Glomerular endothelial cell (primary cell): ENCODE measurements at places on chromosomes 1 and 21. TPM values are rescaled to one million over a fixed set of nuclear protein-coding genes. Genes with fewer than 3 reads are reported as not detected.
A peak's percentile ranks its signal among the peaks of the same experiment; 100 is the strongest.

GRCh38 chr21:45252448-45252925, 35.2 kb downstream of the POFUT2 start:
- no peak for DNase-seq

Gene KRTAP25-1
- not detected in 2 replicates for total RNA-seq

Gene SYNJ1
- total RNA-seq: 9.2 and 16.0 TPM in 2 replicates

DNA sequence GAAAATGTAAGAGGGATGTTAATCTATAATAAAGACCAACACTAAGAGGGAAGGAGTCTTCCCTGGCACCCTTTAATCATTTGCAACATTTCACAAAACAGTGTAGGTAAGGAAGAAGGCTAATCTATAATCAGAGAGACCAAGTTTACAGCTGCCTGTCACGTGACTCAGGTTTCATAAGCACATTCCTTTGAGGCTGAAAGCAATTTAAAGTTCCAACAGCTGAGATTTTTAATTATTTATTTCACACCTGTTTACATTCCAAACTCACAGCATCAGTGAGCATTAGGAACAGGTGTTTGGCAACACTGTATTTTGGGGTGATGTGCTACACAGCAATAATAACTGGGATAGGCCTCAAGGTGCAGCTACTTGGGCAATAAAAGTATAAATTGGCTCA, 75.7 kb upstream of the PGBD5 start:
- no peak for DNase-seq

- DNase-seq: no peak
Observed at GRCh38 chr1:36523850-36524249, 41.1 kb upstream of the CSF3R start.

GRCh38 chr1:54325703-54326461, 80.3 kb downstream of the SSBP3 start:
- no peak for DNase-seq

DNA sequence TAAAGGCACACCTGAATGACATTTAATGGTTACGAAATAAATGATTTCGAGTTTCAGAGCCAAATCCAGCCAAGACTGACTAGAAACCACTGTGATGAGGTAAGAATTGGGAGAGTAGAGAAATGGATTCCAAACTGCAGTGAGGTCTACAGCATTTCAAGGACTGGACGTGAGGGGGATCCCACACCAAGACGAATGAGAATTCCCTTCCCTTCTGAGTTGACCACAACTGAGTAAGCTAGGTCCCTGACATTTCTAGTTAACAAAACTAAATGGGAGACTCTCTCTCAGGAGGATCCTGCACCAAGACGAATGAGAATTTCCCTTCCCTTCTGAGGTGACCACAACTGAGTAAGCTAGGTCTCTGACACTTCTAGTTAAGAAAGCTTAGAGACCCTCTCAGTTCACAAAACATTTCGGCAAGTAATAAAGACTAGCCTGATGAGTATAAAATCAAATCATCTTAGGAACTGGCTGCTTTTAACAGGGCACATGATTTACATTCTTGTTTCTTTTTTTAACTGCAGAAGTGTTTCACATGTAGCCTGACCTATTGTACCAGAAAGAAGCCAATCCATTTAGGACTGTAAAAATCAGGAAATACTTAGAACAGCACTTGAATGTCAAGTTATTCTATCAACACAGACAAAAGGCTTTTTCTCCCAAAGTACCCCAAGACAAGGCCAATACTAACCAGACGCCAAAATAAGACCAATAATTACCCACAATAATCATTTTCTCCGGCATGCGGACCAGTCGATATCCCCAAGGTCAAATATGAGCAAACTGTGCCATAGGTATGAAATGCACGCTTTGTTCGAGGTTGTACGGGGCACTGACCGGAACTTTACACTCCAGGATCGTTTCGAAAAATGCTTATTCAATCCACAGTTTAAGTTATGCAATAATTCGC, 1.4 kb upstream of the SPATA1 start:
- peak; percentile 7 for DNase-seq

DNA sequence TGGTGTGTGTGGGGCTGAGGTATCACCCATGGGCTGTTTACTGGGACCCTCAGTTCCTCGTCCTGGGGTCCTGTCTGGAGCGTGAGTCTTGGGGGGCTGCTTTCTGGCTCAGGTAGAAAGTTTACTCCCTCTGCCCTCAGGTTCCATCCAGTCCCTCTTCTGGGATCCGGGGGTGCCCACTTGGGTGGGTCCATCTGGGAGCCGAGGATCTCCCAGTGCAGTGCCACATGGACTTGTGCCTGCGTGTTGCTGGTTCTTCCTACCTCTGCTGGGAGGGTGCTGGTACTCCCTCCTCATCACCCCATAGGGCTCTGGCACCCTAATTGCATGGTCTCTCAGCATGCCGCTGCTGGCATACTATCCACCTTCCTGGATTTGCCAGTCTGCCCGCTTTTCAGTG, 14.0 kb downstream of the SNAP47 start:
- DNase-seq: no peak

DNA sequence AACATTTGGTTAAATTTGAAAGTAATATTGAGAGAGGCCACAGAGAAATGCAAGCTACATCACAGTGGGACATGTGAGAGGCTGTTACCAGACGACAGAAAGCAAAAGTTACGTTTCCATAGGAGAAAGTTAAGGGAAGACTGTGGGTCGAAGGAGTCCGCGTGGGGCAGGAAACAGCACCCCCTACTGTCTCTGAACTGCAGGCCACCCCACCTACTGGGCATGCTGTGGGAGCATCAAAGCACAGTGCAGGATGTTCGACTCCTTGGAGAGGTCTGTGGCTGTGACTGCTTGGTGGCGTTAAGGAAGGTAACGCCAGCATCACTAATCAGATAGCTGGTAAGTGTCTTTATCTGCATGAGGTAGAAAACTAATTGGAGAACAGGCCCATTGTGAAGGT, 123.9 kb downstream of the PTBP2 start:
- no peak for DNase-seq

DNA sequence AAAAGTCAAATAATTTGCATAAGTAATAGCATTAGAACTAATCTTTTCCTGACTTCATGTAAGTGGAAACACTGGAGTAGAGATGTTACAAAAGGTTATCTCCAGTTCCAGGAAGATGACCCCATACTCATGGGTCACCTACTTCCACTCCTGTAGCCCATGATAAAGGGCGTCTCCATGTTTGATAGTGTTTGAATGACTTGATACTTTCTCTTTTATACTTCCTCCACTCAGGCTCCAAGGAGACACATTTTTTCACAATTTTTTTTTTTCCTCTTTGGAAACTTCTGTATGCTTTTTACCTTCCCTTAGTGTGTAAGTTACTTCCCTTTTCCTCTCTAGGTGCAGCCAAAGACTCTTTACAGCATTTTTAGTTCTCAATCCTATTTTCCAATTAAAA, 382.1 kb upstream of the B3GALT2 start:
- no peak for DNase-seq

DNA sequence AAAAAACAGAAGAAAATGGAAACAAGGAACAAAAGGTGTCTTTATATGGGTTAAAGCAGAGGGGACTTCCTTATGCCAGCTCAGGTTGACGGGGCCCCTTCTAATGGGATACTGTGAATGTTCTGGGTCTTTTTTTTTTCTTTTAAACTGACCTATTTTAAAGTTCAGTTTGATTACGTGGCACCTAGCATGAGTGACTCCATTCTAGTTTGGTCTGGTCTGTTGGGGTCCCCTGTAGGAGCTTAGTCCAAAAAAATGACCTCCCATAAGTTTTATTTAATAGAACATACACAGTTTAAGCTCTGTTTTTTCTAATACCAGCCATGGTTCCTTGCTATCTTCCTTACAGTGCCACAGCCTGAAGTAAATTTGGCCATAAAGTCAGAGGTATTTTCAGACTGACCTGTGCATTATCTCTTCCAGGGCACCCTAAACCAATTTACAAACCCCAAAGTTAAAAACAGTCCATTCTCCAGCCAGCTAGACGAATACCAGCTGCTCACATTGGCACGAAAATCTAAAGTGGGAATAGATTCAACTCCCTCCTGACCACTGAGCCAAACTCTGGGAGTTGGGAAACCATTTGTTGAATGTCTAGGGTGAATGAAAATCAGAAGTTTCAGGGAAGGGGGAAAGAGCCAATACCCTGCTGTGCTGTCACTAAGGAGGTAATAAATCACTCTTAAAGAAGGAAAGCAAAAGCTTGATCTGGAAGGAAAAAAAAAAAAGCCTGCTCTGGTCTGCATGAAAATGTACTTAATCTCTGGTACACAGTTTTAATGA, 42.4 kb downstream of the AKNAD1 start:
- no peak for DNase-seq

DNA sequence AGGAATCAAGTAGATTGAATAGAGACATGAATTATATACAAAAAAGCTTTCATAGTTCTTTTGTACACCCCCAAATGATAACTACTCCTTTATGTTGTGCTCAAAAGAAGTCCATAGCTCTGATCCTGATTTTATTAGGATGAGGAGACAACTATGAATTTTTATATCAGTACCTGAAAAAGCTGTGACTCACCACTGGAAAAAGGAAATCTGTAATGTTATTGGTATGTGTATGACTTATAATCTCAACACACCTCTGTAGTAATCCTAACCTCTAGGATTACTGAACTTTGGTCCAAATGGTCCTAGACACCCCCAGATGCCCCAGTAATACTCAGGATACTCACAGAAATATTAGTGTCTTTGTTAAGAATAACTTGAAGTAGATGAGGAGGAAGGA, 10.2 kb downstream of the PRKAB2 start:
- DNase-seq: no peak
